Right ventricle myocardium superior (tissue), 1 donor: ENCODE measurements at places on chromosomes 2 and 18.

GRCh38 chr2:120436460-120436739, 90.5 kb downstream of the INHBB start:
- no peak for DNase-seq

DNA sequence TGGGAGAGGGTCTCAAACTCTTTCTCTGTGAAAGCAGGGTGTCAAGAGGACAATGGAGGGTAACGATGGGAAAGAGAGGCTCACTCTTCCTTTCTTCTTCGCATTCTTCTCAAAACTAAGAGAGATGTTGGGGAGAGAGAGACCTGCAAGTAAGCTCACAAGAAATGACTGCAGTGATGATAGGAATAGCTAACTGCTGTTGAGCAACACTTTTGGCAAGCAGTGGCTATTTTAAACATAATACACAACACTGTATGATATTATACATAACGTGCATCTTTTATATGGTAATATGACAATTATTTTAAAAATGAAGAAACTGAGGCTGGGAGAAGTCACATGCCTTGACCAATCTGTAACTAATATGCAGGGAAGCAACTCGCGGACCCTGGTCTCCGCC, 247.5 kb downstream of the CMPK2 start:
- DNase-seq, result no peak

DNA sequence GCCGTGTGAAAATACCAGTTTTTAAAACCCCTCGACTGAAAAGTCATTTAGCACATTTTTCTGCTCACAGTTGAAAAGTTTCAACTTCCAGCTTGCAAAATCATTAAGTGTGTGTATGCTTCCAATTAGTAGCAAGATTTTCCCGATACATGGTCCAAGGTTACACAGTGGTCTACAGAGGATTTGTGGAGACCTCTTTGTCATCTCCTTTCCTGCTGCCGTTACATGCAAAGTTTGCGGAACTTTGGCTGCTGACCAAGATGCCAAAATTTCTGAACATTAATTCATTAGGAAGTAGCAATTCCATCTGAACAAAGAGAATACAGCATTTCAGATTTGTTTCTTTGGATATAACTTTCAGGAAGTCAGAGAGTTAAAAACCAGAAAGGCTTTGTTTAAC, 474.6 kb downstream of the PLCL1 start:
- no peak for DNase-seq

DNA sequence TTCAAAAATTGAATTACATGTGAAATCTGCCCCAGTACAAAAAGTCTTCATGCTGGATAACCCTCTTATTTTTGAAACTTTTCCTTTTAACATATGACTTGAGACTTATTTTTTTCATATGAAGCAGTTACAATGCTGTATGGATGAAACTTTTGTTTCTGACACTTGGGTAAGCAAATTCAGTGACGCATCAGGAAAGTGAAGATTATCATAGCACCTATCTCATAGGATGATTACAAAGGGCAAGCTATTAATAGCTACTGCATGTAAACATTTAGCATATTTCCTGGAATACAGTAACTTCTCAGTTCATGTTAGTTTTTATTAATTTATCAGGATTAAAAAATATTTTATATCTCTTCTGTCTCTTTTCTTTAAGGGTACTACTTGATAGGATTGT, 1109.2 kb downstream of the LRP1B start:
- no peak for DNase-seq

GRCh38 chr2:231887756-231888155, 38.4 kb downstream of the NPPC start:
- DNase-seq, result no peak

- no peak for DNase-seq
Measured at GRCh38 chr2:216569765-216570164, 63.5 kb upstream of the IGFBP2 start.

DNA sequence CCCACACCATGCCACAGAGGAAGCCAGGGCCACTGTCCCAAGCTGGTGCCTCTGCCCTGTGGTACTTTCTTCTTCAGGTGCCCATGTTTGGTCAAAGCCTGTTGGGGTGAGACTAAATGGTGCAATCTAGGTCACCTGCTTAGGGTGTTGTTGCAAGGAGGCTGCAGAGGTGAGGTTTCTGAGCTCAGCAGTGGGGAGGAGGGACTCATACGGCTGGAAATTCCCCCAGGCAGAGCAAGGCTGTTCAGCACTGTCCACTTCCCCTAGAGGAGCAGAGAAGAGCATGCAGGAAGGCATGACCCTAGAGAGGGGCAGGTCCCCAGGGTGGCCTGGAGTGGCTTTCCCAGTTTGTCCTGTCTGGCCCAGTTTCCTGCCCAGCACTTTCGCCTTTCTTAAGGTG, 211.0 kb downstream of the HAUS1 start:
- DNase-seq, result no peak

- DNase-seq, result no peak
Measured at GRCh38 chr2:147782141-147782930, 62.5 kb upstream of the ACVR2A start.

DNA sequence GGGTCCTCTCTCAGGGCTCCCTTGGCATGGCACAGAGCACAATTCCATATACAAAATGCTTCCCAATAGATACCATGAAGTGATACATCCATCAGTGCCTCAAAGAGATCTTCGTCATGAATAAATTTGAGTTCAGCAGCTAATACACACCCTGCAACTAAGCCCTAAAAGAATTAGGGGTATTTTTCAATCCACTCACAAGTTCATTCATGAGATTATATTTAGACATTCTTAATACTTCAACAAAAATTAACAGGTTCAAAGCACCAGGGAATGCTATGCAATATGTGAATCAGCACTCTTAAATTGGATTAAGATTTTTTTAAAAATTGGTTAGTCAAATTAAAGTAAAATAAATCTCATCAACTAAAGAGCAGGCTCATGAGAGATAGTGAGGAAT, 79.7 kb downstream of the PID1 start:
- no peak for DNase-seq

DNA sequence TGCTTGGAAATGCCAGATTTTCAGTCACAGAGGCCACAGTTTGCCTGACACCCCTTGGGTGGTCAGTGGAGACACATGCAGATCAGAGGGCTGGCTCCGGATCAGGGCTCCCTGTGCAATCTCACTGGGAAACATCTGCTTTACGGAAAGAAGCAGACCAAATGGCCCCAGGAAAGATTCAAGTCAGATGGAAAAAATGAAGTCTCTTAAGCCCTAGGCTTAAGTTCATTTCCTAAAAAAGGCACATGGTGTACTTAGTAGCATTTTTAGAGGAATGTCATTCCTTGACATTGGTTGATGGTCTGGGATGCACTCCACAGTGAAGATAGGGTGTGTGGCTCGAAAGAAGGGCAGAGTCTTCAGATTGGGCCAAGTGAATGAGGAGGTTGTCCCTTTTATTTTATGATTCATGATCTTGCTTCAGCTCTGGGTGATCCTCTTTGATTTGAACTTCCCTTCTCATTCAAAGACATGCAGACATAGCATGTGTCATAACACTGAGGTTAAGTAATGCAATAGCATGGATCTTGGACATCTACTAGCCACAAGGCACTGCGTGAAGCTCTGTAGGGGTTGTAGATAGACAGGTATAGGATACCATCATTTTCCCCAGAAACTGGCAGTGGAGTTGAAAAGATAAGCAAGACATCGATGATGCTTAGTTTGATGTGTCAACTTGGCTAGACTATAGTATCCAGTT, 56.5 kb downstream of the KCNE4 start:
- DNase-seq, result no peak

DNA sequence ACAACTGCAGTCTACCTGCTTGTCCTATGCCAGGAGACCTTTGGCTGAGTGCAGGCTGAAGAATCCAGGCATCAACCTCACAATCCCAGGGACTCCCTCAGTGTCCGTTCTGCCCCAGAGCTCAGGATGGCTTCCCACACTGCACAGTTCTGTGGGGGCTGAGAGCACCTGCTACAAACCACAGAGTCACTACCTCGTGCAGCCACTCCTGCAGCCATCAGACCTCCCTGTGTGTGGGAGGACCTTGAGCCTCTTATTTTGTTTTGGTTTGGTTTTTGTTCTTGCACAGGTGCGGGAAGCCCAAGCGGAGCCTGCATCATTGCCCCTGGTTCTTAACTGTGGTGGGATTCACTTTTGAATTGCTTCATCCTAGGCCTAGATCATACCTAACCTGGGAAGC, 31.0 kb downstream of the NAT8 start:
- no peak for DNase-seq

DNA sequence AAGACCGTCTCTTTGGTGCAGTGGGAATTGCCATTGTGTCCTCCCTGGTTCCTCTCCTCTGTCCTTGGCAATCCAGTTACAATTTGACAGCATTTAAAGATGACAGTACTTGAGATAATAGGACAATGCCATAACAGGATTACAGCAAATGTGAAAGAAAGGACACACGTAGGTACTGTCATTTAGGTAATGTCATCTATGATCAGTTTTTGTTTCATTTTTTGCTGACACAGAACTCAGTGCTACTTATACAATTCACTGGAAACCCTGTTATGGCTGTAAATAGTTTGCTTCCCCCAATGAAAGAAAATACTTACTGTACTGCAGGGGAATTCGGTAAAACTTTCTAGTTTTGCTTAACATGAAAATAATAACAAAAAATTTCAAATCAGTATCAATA, 65.2 kb downstream of the BCL11A start:
- no peak for DNase-seq

DNA sequence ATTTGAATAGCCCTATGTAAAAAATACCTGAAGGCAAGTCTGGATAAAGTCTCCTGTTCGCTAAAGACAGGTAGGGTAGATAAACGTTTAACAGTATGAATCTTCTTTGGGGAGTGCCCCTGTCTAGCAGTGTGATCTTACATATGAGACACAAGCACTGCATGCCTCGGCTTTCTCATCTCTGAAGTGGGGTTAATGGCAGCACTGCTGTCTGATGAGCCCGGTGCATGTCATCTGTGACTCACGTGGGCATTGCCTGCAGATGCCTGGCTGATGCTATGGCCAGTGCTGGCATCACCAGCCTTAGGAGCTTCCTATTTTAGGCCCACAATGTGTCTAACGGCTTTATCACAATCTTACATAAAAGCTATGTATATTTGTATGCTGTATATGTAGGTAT, 50.1 kb downstream of the GALR1 start:
- DNase-seq, result no peak

DNA sequence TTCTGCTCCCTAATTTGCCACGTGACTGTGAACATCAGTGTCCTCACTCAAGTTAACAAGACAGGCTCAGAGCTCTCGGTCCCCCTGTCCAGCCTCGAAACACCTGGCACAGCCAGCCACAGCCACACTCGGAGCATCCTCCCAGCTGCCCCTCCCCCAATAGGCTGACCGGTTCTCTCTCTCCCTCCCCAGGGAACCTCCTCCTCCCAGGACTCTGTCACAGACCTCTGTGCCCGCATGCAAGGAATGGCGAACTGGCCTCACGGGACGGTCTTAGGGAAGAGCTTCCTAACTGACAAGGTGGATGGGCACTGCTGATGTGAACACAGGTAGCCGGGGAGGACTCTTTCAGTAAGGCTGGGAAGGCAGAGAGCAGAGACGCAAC, 18.8 kb downstream of the CYP26B1 start:
- DNase-seq, result no peak
